Kidney (tissue), 22 donors: ENCODE measurements at places on chromosomes 2 and 18. TPM values are rescaled to one million over a fixed set of nuclear protein-coding genes. Genes with fewer than 3 reads are reported as not detected.

DNA sequence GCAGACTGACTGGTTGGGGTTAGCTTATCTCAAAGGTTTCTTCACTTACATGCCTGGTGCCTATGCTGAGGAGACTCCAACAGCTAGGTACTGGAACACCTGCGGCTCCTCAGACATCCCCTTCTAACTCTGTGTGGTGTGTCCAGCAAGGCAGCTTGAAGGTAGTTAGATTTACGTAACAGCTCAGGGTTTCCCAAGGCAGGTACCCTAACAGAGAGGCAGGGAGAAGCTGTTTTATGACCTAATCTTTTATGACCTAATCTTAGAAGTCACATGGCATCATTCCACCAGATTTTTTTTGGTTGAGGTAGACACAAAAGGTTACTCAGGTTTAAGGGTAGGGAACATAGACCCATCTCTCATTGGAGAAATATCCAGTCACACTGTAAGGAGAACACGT, 17.4 kb upstream of the PAPOLG start:
- no peak for DNase-seq

- no peak for DNase-seq
These were observed 251.7 kb upstream of the HNRNPA3 start for GRCh38 chr2:176960736-176961520.

GCG gene
- polyA plus RNA-seq = not detected

CTNNA2 gene
- 0.47 TPM for polyA plus RNA-seq

CCDC85A gene
- polyA plus RNA-seq = 0.65 TPM
